Activated CD4-positive, alpha-beta T cell treated with anti-CD3 and anti-CD28 coated beads, Interleukin-2, amount 50 U/mL, for 24 hours (primary cell): ENCODE measurements at places on chromosomes 5 and 9.
A peak's percentile ranks its signal among the peaks of the same experiment; 100 is the strongest.

DNA sequence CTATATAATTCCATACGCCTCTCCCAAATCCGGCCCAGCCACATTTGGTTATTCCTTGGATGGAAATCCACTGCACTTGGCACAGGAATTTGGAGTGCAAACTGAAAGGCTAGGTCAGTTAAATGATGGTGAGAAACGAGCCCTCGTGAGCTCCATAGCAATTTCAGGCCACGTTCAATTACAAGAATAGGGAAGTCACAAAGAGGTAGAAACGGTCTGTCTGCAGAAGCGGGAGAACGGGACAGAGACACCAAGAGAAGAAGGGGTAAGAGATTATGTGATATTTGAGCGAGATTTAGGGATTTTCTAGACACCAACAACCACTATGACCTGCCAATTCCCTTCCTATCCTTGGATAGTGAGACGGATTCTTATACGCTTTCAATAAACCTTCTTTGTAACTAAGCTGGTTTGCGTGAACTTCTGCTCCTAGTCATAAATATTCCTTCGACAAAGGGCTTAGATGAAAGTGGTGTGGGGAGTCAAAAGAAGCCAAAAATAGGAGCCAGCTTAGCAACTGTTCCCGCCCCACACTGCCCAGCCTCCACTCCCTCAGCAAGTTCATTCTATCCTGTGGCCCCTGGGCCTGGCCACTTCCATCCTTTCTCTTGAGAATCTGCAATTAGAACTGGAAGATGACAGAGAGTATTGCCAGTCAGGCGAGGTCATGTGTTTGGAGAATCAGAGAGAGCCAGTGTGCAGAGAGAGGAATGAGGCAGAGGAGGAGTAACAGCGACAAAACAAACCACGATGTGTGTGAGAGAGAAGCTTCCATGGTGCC is 118.4 kb downstream of the ZNF608 start:
- DNase-seq = no peak

DNA sequence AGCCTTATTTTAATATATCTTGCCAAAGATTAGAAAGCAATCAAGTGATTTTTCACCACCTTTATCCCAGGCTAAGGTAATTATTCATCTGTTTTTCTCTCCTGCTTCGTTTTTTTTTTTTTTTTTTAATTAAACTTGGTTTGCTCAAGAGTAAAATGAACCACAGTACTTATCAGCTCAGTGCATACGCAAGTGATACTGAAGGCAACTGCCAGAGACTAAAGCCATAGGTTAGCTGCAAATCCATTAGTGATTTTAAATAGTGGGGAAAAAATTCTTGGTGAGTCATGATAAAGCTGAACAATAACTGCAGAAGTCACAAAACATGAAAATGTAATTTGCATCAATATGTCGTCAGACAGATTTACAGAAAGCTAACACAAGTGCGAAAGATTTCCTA is 829.1 kb downstream of the PTPRD start:
- DNase-seq = no peak

DNA sequence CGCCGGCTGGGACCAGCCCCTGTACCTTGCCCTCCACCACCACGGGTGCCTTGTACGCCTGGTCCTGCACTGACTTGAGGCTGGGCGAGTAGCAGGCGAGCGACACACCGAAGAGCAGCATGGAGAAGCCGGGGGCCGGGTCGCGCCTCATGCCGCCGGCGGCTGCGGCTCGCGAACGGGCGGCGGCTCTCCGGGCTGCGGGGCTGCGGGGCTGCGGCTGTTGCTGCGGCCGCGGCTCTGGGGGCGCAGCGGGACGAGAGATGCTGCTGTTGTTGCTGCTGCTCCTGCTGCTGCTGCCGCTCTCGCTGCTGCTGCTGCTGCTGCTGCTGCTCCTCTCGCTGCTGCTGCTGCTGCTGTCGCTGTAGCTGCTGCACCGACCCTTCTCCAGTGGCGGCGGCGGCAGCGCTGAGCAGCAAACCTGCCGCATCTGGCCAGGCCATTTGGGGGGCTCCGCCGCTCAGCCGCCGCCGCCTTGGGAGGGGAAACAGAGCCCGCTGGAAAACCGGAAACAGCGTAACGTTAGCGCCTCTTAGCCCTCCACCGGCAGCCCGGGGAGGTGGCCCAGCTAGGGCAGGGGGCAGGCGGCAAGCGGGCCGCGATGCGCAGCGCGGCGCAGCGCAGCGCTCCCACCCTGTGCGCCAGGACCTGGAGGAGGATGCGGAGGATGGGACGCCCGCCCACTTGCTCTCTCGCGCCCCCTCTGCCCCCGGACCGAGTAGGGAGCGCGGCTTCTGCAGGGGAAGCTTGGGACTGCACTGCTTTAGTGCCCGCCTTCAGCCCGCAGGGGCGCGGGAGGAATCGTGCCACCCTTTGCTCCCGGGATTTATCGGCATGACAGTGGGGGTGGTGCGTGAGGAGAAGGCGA is at the start of gene NRG2:
TSS of gene NRG2 (minus strand) at position 657 of the 865 bp plus-strand sequence.
- no peak for DNase-seq

GRCh38 chr5:72092074-72092473 is 15.2 kb upstream of the MAP1B start:
- DNase-seq = no peak

DNA sequence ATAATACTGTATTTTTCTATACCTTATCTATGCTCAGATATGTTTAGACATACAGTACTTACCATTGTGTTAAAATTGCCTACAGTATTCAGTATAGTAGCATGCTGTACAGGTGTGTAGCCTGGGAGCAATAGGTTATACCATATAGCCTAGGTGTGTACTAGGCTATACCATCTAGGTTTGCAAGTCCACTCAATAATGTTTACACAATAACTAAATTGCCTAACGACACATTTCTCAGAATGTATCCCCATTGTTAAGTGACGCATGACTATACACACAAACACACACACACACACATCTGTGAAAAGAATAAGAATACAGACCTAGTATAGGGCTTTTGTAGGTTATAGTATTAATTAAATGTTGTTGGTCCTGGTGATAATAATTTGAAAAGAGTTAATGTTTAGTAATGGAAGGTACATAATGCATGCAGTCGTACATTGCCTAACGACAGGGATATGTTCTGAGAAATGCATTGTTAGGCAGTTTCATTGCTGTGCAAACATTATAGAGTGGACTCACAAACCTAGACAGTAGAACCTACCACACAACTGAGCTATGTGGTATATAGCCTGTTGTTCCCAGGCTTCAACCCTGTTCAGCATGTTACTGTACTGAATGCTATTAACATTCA is 13.6 kb downstream of the TDRD7 start:
- no peak for DNase-seq

GRCh38 chr5:173334808-173335207 is 6.6 kb upstream of the STC2 start:
- no peak for DNase-seq

GRCh38 chr5:87300744-87301143 is 33.1 kb downstream of the RASA1 start:
- DNase-seq = peak; percentile 3

- DNase-seq = no peak
These were observed 33.2 kb upstream of the NOTCH1 start for GRCh38 chr9:136578915-136579649.

- no peak for DNase-seq
These were observed 644 bp downstream of the TSC1 start for GRCh38 chr9:132943651-132944293.

GRCh38 chr5:9547122-9547947 is 1.5 kb upstream of the SEMA5A start:
- no peak for DNase-seq

DNA sequence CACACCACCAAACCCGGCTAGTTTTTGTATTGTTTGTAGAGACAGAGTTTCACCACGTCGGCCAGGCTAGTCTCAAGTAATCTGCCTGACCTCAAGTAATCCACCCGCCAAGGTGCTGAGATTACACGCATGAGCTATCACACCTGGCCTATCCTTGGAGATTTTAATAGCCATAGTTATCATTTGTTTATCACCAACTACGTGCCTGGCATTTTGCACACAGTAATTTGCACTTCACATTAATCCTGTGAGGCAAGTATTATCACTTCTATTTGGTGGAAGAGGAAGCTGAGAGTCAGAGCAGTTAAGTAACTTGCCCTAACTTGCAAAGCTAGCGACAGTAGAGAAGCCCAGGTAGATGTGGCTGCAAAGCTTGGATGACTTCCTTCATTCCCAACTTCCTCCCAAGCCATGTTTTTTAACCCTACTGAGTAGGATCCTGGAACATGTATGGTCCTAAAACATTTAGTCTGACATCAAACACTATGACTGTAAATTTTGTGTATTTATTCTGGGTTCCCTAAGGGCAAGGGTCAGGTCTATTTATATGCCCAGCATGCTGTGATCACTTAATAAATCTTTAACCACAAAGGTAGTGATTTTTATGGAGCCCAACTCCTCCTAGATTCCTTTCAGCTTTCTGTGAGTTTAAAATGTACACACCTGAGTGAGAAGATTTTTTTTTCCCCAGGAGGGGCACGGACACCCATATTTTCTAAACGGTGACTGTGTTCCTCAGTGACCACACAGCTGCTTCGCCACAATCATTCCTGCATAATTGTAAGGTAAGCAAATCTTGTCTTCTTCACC is 100.2 kb upstream of the RAI14 start:
- no peak for DNase-seq

GRCh38 chr5:125113328-125113727 is 366.9 kb upstream of the ZNF608 start:
- no peak for DNase-seq

- DNase-seq = no peak
These were observed 17.5 kb upstream of the TMEFF1 start for GRCh38 chr9:100455470-100455869.

- peak; percentile 89 for DNase-seq
These were observed at the start of gene ELP1 for GRCh38 chr9:108933718-108934322. ELP1 (minus strand) TSS chr9:108934124; CDS start chr9:108931146, 2,978 bp downstream.

GRCh38 chr5:96335873-96336272 is 97.2 kb downstream of the PCSK1 start:
- DNase-seq = no peak

DNA sequence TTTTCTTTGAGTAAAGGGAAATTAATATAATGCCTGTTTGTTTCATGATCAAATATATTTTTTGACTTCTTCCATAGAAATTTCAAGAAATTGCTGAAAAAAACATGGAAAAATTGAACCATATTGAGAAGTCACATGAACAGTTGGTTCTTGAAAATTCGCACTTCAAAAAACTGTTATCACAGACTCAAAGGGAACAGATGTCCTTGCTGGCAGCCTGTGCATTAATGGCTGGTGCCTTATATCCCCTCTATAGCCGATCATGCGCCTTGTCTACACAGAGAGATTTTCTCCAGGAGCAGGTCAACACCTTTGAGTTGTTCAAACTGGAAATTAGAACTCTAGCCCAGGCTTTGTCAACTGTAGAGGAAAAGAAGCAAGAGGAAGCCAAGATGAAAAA is 191.4 kb downstream of the CCDC171 start:
- DNase-seq = no peak

GRCh38 chr5:113378081-113378480 is 56.7 kb downstream of the TSSK1B start:
- no peak for DNase-seq

DNA sequence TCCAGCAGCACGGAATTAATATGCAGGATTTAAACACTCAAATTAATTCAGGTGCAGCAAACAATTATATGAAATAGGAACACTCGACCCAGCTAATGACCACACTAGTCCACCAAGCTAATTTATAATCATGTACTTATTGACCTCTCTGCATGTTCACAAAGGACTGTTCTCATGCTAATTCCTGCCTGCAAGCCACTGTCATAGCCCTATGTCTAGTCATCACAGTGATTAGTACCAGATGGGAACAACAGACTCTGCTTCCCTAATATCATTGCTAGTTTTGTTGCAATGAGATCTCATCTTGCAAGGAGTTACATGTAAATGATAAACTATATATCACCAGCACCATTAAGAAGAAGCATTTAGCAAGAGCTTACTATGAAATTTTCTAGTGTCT is 553.0 kb upstream of the GRAMD2B start:
- DNase-seq = no peak

DNA sequence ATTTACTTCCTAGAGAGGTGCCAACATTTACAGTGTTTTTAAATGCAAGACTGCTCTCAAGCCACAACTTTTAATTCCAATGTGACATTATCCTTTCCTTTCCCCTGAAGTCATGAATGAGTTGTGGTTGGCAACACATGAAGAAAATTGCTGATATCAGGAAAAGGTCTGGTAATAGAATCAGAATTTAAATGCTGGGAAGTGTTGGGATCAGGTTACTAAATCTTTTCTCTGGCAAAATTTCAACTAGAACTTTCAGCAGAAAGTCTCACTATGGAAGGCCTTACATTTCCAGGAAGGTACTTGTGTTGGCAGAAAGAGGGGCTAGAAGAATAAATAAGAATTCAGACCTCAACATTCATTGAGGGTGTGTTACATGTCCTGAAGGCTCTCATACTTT is 10.6 kb upstream of the SLC44A1 start:
- no peak for DNase-seq

DNA sequence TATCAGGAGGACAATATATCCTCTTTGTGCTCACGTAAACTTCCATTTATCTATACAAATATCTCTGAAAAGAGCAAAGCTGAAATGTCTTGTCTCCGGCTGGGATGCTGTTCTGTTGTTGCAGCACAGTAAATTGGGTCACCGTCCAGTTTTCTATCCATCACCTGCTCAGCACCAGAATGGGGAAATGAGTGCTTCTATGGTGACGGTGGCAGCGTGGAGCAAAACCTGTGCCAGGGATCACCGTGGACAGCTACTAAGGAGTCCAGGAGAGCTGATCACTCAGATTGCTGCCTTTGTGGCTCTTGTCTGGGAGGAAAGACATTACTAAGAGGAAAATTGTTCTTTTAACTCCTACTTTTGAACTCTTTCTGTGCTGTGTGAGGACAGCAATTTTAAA is 531.6 kb downstream of the PSAT1 start:
- no peak for DNase-seq

GRCh38 chr5:3639175-3639574 is 43.5 kb downstream of the IRX1 start:
- DNase-seq = no peak

- peak; percentile 56 for DNase-seq
These were observed 40.6 kb downstream of the CAST start for GRCh38 chr5:96702503-96703383.

DNA sequence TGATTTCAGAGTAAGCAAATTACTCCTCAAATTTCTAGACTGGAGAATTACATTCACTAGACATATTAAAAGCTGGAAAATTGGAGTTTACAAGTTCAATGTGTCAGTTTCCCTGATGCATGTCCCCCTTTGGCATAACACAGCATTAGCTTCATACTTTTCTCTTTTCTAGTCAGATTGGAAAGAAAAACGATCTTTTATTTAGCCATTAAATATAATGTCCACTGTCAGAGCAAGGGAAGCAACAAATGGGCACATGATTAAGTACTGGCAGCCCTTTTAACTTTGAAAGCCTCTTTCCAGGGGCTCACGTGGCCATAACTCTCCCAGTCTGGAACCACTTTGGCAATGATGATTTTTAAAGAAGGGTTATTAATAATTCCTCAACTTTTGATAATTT is 203.3 kb downstream of the KCNN2 start:
- DNase-seq = no peak

- DNase-seq = no peak
These were observed 665.0 kb downstream of the NR2F1-AS1 start for GRCh38 chr5:92916036-92916435.

DNA sequence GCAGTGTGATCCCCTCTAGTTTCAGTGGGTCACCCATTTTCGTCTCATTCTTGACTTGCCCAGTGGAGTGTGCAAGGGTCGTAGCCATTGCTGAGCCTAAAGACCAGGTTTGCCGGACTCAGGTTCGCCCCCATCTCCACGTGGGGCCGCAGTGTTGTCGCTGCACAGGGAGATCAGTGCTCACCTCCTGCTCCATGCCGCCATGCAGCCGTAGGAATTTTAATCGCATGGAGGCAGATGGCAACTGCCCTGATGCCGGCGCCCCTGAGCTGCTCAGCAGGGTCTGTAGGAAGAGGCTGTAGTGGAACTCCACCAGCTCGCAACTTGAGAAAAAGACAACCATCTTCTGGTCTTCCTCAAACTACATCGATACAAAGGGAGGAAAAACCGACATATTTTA is 24.1 kb downstream of the DDX31 start:
- DNase-seq = no peak
